ENCODE measurements at places on chromosomes 5 and 9.

GRCh38 chr5:52710972-52711596, 76.6 kb upstream of the ITGA1 start:
- no peak for DNase-seq

GRCh38 chr5:179462040-179462439, 88.3 kb upstream of the RUFY1 start:
- DNase-seq: no peak

DNA sequence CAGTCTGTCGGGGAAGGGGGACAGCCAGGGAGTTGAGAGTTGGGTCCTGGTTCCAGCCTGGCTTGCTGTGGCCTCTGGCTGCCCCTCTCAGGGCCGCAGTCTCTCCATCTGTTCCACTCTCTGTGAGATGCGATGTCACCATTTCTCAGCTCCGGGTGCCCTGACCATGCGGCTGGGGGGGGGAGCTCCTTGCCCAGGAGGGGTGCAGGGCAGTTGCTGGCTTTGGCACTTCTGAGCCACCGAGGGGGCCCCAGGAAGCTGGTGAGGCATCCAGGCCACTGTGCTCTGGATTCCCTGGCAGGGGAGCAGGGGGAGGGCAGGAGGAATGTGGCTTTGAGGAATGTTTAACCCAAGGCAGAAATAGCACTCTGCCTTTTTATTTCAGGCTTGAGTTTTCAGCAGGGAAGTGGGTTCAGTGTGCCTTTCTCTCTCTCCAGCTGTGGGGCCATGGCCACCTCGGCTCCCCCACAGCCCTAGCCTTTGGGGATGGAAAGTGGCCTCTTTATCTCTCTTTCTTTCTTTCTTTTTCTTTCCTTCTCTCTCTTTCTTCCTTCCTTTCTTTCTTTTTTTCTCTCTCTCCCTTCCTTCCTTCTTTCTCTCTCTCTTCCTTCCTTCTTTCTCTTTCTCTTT, 11.0 kb downstream of the NCS1 start:
- no peak for DNase-seq

GRCh38 chr5:95148453-95148852, 136.4 kb downstream of the MCTP1 start:
- DNase-seq: no peak

- no peak for DNase-seq
These were observed 27.8 kb downstream of the NFIL3 start for GRCh38 chr9:91395553-91396471.

DNA sequence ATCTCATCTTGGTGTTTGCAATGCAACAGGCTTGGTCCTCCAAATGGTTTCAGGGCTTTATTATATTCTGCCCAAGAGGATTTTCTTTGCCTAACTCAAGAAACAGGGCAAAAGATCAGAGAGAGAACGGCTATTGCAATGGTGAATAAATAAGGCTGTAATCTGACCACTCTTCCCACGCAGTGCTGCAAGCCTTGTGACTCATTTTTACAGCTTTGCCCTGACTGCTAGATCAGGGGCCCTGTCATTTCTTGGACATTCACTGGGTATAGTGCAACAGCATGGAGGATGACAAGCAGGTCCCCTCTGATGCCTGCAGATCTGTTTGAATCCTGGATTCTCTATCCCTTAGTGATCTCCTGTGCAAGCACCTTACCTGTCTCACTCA, 459.1 kb downstream of the EBF1 start:
- no peak for DNase-seq

DNA sequence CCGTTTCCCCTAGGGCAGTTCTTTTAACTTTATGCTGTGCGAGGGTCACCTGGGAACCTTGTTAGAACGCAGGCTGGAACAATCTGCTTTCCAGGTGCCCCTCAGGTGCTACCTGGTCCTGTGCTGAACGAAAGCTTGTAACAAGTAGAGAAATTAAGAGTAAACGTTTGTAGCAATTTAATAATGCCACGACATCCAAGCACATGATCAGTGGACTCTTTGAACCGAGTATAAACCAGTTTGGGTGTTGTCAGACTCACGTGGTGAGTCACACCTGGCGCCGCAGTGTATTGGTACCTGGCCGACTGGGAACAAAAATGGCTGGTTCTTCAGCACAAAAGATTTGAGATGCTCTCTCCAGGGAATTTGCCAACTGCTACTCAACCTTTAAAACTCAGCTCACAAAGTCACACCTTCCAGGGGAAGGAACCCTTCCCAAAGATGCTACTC, 926 bp upstream of the MYO10 start:
- DNase-seq: peak; percentile 34

DNA sequence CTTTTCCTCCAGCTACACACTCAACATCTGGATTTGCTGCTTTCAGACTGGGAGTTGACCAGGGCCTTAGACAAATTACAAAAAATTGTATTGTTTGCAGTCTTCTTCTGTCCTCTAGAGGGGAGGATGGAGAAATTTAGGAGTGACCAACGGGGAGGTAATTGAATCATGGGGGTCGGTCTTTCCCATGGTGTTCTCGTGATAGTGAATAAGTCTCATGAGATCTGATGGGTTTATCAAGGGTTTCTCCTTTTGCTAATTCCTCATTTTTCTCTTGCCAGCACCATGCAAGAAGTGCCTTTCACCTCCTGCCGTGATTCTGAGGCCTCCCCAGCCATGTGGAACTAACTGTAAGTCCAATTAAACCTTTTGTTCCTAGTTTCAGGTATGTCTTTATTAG, 4.2 kb downstream of the IFNA8 start:
- DNase-seq: no peak

DNA sequence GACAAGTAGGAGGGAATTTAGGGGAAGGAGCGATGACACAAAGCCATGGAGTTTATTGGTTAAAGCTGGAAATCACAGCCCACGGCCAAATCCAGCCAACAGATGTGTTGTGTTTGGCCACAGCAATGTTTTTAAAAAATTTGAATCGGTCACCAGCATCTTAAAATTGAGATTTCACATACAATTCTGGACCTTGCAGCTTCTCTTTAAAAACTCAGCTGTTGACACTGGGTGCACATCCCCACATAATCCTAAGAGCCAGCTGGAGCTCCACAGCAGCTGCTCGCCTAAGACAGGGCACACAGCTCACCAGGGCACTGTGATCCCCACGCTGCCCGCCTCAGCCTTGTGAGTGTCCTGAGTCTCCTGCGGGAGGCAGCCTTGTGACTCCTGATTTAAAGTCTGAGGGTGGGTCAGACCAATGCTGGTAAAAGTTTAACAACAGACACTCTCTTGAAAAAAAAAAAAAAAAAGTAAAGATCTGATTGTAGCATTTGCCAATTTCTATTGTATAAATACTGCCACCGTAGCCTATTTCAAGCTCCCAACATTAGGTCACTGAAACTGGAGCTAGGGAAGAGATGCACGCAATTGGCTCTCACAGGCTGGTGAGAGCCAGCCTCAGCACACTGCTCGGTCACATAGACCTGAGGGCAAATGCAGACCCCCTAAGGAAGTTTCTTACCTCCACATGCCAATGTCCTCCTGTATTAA, 124.8 kb downstream of the HSD17B3 start:
- no peak for DNase-seq

DNA sequence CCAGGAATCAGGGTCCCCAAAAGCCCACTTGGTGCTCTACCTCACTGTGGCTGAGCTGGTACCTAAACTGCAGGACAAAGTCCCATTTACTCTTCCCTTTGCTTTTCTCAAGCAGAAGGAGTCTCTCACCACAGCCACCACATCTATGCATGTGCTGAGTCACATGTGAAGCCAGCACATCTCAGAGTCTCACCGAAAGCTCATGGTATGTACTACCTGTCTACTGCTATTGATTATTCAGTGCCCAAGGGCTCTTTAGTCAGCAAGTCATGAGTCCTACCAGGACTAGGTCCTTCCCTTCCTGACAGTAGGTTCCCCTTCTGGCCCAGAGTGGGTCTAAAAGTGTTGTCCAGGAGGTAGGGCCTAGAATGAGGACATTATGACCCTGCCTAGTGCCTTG, 130.7 kb upstream of the NTRK2 start:
- DNase-seq: no peak

- no peak for DNase-seq
These were observed 414.8 kb upstream of the SLC30A5 start for GRCh38 chr5:68679041-68679440.

DNA sequence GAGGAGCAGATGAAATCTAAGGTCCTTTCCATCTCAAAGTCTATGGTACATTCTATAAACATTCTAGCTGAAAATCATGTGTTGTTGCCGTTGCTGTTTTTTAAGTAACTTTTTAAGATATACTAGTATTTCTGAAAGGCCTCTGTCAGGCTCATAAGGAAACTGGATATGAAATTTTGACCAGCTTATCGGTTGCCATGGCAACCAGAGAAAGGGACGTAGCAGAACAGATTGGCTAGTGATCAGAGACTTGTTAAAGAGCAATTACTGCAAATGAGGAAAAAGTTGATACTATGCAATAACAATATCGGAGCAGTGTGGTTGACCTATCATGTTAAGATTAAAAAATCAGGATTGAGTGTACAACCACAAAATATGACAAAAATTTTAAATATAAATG, 57.0 kb upstream of the RNF180 start:
- no peak for DNase-seq

DNA sequence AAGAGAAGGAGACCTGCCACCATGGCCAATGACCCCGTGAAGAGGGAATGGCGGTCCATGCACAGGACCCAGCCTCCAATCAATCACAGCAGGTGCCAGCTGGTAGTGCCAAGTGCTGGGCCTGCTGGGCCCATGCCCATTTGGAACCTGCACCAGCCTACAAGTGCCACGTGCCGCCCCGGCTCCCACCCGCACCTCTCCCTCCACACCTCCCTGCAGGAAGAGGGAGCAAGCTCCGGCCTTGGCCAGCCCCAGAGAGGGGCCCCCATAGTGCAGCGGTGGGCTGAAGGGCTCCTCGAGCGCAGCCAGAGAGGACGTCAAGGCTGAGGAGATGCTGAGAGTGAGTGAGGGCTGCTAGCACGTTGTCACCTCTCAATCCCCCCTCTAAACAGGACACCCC, 37.8 kb upstream of the NPR3 start:
- no peak for DNase-seq

- DNase-seq: no peak
These were observed 589.7 kb downstream of the ANXA1 start for GRCh38 chr9:73741316-73741715.

- no peak for DNase-seq
These were observed 530.8 kb upstream of the CLINT1 start for GRCh38 chr5:158389786-158390185.

- no peak for DNase-seq
These were observed 55.7 kb downstream of the NXNL2 start for GRCh38 chr9:88590558-88591146.

DNA sequence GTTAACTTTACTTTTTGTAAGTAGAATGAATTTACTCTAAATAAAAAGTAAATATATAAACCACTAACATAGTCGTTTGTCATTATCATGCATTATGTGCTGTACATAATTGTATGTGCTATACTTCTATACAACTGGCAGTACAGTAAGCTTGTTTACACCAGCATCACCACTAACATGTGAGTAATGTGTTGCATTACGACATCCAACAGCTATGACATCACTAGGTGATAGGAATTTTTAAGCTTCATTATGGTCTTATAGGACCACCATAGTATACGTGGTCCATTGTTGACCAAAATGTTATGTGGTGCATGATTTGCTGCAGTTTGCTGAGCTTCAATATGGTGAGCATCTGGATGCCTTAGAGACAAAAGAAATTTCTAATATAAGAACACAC, 819.1 kb upstream of the GRAMD2B start:
- no peak for DNase-seq

DNA sequence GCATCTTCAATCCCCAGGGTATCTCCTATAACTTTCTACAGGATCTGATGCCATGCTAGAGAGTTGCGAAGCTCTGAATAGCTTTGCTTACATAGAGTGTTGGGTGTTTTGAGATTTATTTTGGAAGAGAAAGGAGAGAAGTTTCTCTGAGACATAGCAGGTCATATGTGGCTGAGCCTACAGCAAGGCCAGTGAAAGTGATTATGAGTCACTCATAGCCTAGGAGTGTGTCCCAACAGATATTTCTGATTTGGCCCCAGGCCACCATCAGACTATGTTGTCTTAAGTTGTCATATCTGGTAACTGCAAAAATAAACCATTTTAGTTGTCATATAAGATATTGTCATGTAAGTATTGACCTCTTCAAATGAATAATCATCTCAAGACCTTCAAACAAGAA, 132.0 kb upstream of the RAI14 start:
- no peak for DNase-seq

DNA sequence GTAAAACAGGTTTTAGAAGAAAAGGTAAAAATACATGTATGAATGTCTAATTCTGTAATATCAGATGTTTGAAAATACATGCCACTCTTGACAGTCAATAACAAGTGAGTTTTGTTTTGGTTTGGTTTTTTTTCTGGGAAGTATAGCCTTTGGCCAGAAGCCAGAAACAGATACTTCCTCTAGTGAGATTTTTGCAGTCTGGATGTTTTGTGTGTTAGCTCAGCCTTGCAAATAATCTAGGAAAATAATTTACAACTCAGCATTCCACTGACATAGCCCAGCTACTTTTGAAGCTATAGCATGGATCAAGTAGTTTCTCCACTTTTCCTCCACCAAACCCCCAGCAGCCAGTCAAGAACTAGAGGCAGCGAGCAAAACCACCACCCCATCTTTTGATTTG, 56.7 kb downstream of the SLC1A1 start:
- no peak for DNase-seq

DNA sequence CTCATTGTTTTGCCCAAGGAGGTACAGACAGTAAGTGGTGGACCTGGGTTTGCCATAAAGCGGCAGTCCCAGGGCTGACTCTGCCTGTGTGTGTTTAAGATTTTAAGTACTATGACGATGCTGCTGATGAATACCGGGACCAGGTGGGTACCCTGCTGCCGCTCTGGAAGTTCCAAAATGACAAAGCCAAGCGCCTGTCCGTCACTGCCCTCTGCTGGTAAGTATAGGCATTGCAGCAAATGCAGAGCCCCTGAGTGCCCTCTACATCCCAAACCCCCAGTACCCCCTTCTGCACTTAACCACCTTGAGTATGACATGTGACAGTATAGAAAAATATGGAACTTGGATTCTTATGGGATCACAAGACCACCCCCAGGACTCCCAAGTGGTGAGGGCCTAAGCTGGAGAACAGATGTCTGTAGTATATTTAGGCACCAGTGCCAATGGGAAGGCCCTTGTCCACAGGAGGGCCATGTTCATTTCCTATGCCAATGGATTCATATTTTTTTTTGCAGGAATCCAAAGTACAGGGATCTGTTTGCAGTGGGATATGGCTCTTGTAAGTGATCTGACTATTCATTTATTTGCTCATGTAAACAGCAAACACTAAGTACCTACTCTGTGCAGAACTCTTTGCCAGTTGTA, 22.0 kb downstream of the ENHO start:
- DNase-seq: peak; percentile 78

GRCh38 chr5:352639-353611, 31.4 kb downstream of the AHRR start:
- DNase-seq: no peak

DNA sequence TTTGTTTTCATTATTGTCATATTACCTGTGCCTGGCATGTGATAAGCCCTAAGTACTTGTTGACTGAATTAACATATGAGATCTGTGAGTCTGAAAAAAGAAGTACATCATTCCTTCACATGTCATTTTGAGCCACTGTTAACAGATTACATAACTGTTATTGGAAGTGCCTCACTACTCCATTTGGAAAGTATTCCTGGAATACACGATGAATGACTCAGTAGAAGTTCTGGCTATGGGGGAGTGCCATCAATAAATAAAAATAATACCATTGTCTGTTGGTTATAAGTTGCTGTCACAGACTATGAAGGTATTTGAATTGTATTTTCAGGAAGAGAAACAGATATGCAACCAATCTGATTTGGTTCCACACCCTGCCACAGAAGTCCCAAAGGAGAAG, 12.9 kb downstream of the NIPSNAP3B start:
- DNase-seq: no peak

All from DMS79 treated with DMSO at 0.1 percent for 48 hours (cell line).